Right atrium auricular region (tissue), 2 donors: ENCODE measurements at places on chromosomes 12 and 14. TPM values are rescaled to one million over a fixed set of nuclear protein-coding genes. Genes with fewer than 3 reads are reported as not detected.

The PTPRO gene
- total RNA-seq = 2.9 TPM

The ALDH2 gene
- total RNA-seq = 157 TPM

DNA sequence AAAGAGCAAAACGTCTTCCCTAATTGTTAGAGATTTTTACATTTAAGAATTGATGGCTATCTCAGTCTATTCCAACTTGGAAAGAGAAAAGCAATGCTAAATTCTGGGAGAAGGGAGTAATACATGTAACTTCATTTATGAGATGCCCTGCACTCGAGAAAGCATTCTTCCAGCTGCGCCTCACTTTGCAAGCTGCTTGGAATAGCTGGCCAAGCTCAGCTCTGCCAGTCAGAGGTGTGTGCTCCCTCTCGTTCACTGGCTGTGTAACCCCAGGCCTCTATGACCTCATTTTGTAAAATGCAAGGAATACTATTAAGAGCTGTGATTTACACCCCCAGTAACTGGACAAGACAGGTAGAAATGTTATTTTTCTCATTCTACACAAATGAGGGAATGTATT is 79.1 kb downstream of the OTX2 start:
- no peak for DNase-seq

DNA sequence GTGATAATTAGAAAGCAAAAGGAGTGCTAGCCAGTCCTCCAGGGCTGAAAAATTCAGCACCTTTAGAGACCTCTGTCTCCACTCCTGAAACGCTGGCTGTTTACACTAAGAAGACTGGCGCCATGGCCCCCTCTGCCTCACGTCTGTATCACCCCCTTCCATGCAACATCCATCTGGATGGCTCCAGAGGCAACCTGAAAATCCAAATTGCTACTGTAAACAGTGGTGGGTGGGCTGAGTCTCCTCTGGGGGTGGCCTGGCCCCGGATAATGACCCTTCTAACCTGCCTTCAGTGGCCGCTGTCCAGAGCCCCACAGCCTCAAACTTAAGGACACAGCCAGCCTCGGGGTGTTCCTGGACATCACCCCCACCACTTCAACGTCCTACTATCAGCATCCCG is 1.4 kb downstream of the PRKD1 start:
- no peak for DNase-seq

The NGDN gene
- total RNA-seq = 19.5 TPM

DNA sequence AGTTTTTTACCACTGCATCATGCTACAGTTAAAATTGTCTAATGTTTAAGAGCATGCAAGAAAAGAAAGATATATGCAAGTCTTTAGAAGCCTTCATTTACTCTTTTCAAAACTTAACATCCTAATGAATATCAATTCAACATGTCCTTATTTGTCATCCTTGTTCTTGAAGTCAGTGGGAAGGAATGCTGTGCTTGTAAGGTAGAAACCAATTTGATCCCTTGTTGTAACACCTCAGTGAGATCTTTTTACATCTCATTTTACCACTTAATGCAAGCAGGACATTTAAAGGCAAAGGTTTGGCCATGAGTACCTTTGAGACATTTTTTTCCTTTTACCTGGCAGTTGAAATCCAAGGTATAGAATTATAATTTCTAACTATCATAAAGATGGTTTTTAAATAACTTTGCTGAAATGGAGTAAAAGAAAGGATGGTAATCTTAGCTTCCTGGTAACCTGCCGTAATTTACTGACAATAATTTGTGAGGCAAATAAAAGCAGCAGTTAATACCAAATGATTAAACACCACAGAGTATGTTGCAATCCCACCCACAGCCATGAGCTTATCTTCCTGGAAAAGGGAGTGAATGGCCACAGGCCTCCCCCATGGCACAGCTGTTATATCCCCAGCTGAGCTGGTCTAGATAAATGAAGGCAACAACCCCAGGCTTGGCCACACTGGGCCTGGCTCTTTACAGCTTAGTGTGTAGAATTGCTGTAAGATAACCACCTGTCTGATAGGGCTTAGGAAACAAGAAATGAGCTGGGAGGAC is 33.2 kb upstream of the STRN3 start:
- DNase-seq = peak; percentile 64

The PPP1R1A gene
- total RNA-seq = 104 TPM

The RAD9B gene
- total RNA-seq = 0.26 TPM

GRCh38 chr14:24058260-24058950 is 6.6 kb downstream of the CARMIL3 start:
- DNase-seq = peak; percentile 78

The GALNT6 gene
- 1.3 TPM for total RNA-seq

DNA sequence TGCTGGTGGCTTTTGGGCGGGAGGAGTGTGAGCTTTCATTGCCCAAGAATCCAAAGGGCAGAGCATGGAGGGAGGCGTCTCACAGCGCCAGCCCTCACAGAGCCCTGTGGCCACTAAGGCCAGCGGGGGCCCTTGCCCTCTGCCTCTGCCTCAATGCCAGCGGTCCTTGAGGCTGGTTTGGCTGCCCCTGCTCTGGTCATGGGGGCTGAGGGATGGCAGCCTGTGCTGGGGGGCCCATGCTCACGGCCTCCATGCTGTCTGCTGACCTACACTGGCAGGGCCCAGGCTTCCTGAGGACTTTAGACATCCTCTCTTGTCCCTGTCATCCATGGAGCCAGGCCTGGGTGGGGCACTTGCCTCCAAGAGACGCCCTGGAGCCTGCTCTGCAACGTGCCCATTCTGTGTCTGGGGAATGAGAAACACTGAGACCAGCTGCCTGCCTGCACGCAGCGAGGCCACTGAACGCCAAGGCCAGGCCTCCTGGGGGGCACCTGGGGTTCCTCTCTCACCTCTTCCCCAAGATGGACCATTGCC is 143.4 kb downstream of the KIF26A start:
- DNase-seq = no peak

DNA sequence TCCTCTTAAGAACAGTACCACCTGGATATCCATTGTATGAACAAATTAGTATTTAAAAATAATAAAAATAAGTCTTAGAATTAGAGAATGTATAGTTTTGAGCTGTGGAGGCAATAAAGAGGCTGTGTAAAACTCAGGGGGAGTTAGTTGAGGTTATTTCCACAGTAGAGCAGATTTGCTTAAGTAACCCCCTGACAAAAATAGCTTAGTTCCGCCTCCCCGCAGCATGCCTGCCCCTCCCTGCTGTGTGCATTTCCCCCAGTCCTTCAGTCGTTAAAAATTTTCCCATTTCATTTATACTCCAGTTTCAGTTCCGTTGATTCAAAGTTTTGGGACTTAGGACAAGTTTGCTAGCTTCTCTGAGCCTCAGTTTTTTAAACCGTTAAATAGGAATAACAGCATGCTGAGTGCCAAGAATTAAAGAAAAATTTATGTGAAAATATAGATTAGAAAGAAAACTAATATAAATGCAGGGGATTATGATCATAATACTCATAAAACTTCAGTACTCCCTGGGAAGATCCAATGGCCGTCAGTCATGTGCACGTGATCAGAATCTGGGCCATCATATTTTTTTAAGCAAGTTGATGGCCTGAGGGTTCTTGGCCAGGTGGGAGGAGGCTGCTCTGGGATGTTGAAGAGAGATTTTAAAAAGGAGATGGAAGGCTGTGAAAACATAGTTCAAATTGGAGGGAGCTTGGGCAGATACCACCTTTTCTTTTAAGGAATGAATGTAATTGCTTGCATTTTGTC is 14.5 kb upstream of the SLC38A2 start:
- DNase-seq = no peak

DNA sequence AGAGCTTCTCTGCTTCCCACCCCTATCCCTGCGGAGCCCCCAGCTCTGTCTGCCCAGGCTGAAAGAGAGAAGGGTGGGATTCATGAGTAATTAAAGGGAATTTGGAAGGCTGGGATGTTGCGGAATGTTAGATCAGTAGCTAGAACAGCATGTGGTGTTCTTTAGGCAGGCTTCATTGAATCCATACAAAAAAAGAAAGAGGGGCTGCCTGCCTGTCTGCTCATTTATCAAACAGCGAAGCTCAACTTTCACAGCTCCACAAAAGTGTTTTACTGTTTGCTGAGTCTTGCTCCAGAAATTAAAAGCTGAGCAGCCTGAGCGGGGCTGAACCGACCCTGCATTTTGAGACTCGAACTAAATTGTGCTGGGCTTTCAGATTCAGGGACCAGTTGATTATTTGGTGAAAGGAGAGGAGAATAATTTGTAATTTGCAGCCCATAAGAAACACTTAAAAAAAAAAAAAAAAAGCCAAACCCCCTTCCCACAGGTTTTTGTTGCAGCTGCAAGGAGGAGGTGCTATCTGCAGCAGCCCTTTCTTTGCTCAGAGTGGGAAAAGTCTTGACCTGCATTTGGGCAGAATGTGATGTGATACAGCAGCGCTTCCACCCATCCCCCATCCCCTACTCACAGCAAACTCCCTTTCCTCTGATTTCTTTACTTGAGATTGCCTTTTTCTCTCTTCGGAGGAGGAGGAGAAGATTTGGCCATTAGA is 89.7 kb downstream of the RFX4 start:
- no peak for DNase-seq

DNA sequence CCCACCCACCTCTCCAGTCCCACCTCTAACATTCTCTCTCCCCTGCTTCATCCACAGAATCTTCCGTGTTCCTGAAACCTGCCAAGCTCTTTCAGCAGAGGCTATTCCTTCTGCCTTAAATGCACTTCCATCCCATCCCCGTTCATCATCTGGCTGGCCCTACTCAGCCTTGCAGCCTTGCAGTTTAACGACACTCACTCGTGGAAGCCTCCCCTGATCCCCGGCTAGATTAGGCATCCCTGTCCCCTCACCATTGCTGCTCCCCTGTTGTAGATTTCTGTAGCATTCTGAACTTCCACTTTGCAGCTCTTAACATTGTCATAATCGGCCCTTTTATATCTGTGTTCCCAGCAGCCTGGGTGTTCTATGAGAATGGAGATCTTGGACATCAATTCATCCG is 280.5 kb upstream of the NOS1 start:
- no peak for DNase-seq

GRCh38 chr14:68874746-68875155 is 81.9 kb upstream of the ZFP36L1 start:
- no peak for DNase-seq

- no peak for DNase-seq
Observed at GRCh38 chr12:120085920-120086645, 30.5 kb downstream of the RAB35 start.

DNA sequence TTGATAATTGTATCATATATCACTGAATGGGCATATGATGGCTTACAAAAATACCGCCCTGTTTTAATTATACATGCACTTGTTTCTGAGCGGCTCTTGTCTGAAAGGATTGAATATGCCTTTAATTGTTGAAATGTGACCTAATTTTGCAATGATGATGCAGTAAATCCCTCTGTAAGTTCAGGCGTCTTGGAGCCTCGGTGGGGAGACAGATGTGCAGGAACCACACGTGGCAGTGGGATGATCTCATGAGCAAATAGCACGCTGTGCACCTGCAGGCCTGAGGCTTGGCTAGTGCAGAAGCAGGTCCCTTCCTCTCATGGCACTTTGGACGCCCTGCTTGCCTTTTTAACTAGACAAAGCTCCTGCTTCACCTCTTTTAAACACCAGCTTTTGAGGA is 49.3 kb upstream of the ASPG start:
- no peak for DNase-seq

DNA sequence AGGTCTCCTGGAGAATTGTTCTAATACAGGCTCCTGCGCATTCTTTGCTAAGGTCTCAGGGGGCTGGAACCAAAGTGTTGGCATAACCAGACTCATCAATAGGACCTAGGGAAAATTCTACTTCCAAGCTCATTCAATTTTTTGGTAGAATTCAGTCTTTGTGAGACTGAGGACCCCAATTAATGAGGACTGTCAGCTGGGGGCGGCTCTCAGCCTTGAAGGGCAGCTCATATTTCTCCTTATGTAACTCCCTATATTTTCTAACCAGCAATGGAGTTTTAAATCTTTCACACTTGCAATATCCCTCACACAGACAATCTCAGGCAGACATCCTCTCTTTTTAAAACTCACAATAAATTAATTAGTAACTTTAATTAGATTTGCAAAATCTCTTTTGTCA is 476.4 kb upstream of the LRFN5 start:
- no peak for DNase-seq

The CD4 gene
- total RNA-seq = 3.2 TPM

The IFNG-AS1 gene
- 2.7 TPM for total RNA-seq

DNA sequence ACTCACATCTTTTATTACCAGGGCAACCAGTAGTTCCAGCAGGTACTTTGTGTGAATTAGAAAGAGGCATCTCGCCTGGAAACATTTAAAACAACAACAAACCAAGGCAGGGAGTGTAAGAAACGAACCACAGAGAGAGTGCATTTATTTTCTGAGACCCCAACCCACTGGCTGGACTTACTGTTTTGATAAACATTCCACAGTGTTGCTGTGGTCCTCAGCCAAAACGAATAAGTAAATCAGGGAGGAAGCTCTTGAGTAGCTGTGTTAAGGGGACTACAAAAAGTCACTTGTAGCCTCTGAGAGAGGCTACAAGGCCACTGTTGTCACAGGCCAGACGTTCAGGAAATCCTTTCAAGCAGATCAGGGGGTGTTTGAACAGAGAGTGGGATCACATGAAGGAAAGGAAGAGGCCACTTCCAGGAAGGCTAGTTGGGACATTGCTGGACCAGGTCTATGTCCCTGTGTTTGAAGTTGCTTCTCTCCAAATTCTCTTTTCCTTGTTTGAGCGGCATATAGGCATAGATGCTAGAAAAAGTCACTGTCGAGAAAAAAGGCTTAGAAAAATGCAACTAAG is 33.8 kb downstream of the DMAC2L start:
- DNase-seq = no peak

The IL26 gene
- total RNA-seq = not detected

The SOX5 gene
- 5.6 TPM for total RNA-seq

DNA sequence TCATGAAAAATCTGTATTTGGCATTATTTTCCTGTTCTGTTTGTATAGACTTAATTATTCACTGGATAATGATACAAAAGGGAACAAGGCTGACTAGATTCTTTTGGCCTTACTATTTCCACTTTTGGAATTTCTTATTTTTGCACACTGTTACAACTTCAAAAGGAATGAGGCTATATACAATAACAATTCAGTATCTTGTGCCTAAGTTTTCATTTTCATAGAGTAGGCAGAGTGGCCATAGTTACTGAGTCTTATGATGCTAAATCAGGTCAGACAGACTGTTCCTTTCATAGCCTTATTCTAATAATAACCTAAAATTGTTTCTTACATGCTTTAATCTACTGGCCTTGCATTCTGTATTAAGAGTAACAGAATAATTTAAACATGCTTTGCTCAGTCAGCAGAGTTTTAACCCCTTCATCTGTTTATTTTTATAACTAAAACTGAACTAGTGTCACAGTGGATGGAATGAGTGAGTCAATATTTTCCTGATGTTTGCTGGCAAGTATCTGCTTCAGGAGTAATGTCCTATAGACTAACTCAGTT is 10.5 kb downstream of the TTC8 start:
- DNase-seq = no peak

DNA sequence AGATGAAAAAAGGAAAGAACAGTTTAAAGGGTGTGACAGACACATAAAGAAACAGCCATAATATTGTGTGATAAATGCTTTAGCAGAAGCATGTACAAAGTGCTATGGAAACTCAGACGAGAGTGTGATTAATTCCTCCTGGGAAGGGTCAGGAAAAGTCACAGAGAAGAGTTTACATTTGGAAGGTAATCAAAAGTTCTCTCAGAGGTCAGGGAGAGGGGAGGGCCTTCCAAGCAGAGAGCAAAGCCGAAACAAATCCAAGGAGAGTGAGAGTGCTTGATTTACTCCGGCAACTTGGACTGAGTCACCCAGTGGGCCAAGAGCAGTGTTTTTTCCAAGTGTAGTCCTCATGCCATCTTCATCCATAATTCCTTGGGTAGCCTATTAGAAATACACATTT is 108.3 kb downstream of the IGF1 start:
- DNase-seq = no peak

- peak; percentile 51 for DNase-seq
Observed at GRCh38 chr14:61566537-61567225, 128.6 kb upstream of the HIF1A start.

GRCh38 chr12:113103756-113104450 is 31.7 kb downstream of the RASAL1 start:
- no peak for DNase-seq
